Glutamatergic neuron (in vitro differentiated cells): ENCODE measurements at places on chromosomes 11 and 22. TPM values are rescaled to one million over a fixed set of nuclear protein-coding genes. Genes with fewer than 3 reads are reported as not detected.

The DGAT2 gene
- 0.76 TPM for total RNA-seq

The OSBP2 gene
- 18.3 TPM for total RNA-seq

The IL18 gene
- not detected for total RNA-seq

The XKR3 gene
- total RNA-seq: not detected

The LYVE1 gene
- total RNA-seq: not detected

The CDON gene
- total RNA-seq: 21.0 TPM

The TCN2 gene
- 4.1 TPM for total RNA-seq

GRCh38 chr11:107752949-107753822, 41.3 kb upstream of the SLN start:
- DNase-seq: no peak
